Activated B cell treated with CpG ODN at 0.5 μM for 24 hours (primary cell): ENCODE measurements at places on chromosomes 13 and 19. TPM values are rescaled to one million over a fixed set of nuclear protein-coding genes. Genes with fewer than 3 reads are reported as not detected.

Gene DPF1
- total RNA-seq: not detected in 2 replicates

Gene EDNRB
- total RNA-seq: not detected in 2 replicates

Gene CBARP
- 0.29 and 0.64 TPM in 2 replicates for total RNA-seq

Gene RNF17
- not detected in 2 replicates for total RNA-seq

Gene DNAAF3
- total RNA-seq: not detected in 2 replicates

Gene CCDC194
- 1.7 and 3.9 TPM in 2 replicates for total RNA-seq

Gene FCER2
- 191 and 193 TPM in 2 replicates for total RNA-seq
